ENCODE measurements at places on chromosomes 13 and 19. TPM values are rescaled to one million over a fixed set of nuclear protein-coding genes. Genes with fewer than 3 reads are reported as not detected.

- DNase-seq, result no peak
These were observed 3.3 kb downstream of the GPR18 start for GRCh38 chr13:99254830-99255229.

DNA sequence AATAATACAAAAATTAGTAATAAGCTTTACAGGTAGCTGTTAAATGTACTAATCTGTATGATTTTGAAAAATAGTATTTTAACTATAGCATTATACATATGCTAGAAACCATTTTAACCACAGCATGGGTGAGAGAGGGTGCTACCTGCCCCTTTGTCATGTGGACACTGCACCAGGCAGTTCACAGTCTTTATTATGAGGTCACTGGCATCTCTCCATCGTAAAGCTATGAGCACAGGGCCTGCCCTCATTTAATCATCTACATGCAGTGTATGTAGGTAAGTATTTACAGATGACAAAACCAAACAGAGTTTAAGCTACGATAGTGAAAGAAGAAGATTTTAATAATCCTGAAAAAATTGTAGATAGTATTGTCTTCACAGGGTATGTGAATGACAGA lies 21.7 kb downstream of the EDNRB start:
- DNase-seq, result peak; percentile 51

- DNase-seq, result no peak
These were observed 11.5 kb downstream of the IGSF23 start for GRCh38 chr19:44624840-44625354.

GRCh38 chr19:2944403-2944774 lies 382 bp downstream of the ZNF77 start:
- no peak for DNase-seq

GRCh38 chr13:38519229-38519911 lies 167.5 kb upstream of the FREM2 start:
- DNase-seq, result no peak

DNA sequence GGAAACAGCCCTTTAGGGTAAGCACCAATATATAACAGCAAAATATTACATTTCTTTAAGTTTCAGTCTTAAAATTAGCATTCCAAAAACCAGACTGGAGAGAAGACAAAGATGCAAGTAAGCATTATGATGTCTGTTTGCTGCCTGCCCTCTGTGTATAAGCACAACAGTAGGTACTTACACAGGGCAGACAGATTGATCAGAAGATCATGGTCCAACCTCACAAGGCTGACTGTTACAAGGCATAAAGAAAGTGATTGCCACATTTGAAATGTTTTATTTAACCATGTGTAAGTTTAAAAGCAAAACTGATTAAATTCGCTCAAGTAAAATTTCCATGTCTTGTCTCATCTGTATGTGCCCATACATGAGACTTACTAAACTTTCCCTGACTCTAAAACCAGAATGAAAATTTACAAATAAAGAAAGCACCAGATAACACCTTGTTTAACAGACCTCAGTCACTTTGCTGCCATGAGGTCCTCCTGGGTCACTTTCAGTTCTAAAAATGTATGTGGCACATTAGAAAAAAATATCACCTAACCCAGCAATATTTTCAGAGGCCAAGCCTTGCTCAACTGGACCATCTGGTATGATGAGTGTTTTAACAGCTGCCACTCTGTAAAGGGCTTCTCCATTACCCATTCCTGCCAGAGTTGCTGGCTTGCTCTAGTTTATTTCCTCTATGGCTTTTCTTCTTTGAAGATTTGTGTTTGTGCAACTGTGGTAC lies 297.0 kb downstream of the RBM26 start:
- no peak for DNase-seq

- DNase-seq, result peak; percentile 47
These were observed 21.5 kb downstream of the NFIX start for GRCh38 chr19:13016628-13017305.

The CGB5 gene
- total RNA-seq, result not detected

The C1QTNF9 gene
- total RNA-seq, result not detected
